ENCODE measurements at places on chromosomes 1 and 21.

DNA sequence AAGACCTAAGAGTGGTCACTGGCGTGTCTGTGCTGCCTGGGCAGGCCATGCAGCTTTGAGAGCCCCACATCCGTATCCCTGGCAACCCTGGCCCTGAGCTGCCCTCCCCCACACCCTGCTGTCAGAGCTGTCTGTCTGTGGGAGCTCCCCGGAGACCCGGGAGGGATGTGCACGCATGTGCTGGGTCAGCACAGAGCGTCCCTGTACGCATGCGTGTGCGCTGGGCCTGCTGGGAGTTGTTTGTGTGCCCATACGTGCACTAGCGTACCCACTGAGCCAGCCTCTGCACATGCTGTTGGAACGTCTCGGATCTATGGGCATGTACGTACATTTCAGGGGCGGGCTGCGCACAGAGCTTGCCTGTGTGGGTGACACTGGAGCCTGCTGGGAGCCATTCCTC lies 89.3 kb downstream of the EPHB2 start:
- DNase-seq = no peak

- no peak for DNase-seq
Observed at GRCh38 chr1:35122311-35122710, 43.1 kb downstream of the ZMYM1 start.

- no peak for DNase-seq
Observed at GRCh38 chr1:14332158-14332557, 266.3 kb upstream of the KAZN start.

GRCh38 chr1:66840929-66841328 lies 39.9 kb upstream of the INSL5 start:
- DNase-seq = no peak

GRCh38 chr1:223835754-223836153 lies 10.0 kb downstream of the TP53BP2 start:
- DNase-seq = no peak

All from right renal cortex interstitium (tissue), 3 donors.